A673 (cell line): ENCODE measurements at places on chromosomes 5 and 9.

GRCh38 chr5:90248640-90249039 lies 160.9 kb downstream of the CETN3 start:
- peak; percentile 26 for DNase-seq

DNA sequence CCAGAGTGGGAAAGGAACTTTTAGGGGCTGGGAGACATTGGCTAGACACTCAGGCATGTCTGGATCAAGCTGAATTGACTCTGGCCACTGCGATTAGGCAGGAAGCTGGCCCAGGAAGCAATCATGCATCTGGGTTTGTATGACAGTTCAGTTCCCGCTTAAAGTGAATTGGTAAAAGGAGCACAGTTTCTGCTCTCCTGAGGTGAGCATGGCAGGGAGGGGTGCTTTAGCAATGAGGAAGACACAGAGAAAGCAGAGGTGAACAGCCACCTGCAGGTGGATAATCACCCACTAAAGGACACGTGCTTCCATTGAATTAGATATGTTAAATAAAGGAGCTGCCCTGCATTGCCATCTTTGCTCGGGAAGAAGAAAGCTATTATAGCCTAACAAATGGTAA lies 248.1 kb upstream of the MAP3K1 start:
- DNase-seq, result no peak

DNA sequence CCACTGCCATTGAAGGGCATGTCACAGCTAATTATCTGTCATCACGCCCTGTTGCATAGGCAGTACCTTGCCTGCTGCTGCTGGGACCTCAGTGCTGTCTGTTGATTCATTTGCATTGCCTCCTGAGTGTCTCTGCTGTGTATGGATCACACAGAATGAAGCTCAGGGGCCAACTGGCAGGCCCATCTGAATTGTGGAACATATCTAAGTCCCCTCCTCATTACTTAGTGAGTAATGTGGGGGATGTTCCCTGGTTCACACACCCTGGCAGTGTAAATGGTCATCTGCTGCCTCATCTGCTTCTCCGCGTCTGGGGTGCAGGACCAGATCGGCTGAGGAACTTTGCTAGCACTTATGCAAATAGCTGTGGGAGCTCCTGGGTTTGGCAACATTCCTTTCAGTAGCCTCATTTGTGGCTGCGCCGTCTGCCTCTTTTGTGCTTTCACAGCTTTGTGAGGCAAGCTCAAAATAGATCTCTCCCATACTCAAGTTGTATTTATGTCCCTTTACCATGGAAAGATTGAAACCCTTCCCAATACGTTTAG lies 25.4 kb downstream of the TYRP1 start:
- no peak for DNase-seq

- no peak for DNase-seq
Observed at GRCh38 chr9:128479262-128479661, 23.5 kb downstream of the ODF2 start.

- no peak for DNase-seq
Observed at GRCh38 chr9:121914017-121914595, 179.0 kb downstream of the TTLL11 start.

GRCh38 chr5:1553539-1554409 lies 30.0 kb upstream of the LPCAT1 start:
- DNase-seq, result no peak

DNA sequence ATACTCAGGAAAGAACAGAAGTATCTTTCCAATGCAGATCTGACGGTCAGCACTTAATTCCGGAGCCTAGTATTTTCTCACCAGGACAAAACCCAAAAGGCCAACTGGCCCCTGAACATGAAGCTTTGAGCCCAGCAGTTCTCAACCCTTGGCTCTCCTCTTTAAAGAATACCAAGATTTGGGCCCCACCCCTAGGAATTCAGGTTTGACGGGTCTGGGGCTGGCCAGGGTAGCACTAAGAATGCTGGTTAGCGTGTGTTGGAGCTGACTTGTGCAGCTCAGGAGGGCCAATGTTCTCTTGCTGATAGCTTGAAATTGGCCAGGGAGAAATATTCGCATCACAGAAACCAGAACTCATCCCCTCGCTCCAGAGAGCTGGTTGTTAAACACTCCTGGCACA lies 88.3 kb upstream of the PTCH1 start:
- no peak for DNase-seq
